GDM1 (cell line): ENCODE measurements at places on chromosomes 1 and 21.
A peak's percentile ranks its signal among the peaks of the same experiment; 100 is the strongest.

GRCh38 chr1:215344539-215344938 lies 222.6 kb upstream of the KCTD3 start:
- DNase-seq: no peak

DNA sequence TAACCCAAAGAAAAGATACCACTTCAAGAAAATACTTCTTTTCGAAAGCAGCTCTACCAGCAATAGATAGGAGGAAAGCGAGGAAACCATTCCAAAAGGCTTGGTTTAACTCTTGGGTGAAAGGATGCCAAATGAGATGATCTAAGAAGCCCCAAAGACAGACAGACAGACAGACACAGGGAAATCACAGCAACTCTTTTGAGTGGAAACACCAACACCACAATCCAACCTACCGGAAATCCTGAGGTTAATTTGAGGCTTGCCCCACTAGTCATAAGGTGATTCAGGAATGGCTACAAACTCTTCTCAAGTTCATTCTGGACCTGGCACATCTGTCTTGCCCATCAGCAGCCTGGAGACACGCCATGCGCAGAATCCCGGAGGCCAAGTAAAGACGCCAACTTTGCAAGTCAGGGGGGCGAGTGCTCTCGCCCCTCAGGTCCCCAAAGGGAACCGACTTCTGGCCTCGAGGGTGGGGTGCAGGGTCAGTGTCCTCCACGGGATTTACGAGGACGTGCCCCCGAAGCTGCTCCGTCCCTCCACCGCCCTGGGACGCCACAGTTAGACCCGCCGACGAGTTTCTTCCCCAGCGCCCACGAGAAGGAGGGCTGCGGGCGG lies 778 bp downstream of the EVI5 start:
- peak; percentile 3 for DNase-seq

DNA sequence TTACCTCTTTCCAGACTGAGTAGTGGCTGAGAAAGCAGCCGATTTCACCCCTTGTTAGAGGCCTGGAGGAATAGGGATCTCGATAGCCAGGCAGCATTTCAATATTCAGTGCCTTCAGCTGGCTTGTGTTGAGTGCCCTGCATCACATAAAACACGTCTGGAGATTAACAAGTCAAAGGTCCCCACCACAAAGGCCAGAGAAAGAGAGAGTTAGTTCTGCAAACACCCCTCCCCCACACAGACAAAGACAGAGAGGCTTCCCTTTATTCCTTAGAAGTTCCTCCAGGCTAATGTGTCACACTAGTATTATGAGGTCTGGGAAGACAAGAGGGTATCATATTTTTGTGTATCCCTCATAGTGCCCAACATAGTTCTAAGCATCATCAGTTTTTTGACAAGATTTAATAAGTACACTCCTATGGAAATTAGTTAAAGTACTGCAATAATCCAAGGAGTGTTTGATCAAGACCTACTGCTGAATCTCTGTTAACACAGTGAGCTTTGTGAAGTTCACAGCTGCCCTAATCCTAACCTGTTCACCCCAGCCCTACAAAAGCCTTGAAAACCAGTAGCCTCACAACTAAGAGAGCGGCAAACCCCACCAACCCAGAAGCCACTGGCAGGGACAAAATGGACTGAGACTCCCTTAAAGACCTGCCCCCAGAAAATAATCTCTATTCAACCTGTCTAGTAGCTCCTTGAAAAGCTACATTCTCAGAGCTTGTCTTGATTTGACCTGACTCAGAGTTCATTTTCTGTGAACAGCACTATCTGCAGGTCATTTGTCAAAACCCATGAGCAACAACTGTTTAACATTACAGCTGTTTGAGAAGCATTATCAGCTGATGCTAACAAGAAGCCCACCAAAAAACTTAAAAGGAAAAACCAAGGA lies 91.9 kb downstream of the COLGALT2 start:
- DNase-seq: no peak

DNA sequence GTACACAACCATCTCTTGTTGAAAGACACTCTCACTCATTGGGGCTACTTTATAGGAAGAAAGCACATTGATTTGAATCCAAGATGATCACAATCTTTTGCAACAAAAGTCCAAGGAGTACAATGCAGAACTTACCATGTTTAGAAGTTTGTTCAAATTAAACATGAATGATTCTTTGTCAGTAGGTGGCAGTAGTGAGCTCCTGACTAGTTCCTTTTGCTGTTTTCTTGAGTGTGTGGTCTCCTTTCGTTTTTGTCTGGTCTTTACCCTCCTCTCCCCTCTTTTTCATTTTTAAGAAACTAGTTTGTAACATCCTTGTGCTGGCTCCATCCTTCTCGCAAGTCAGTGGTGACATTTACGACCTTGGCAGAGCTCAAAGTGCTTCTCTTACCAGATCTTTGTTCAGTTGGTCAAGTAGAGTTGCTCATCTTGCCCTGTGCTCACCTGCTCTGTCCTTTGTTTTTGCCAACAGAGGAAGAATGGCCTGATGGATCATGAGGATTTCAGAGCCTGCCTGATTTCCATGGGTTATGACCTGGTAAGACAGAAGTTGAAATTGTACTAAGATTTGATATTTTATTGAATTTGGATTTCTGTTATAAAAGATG lies 35.7 kb upstream of the MTR start:
- no peak for DNase-seq

- DNase-seq: no peak
Observed at GRCh38 chr21:33283203-33283602, 17.0 kb downstream of the IL10RB start.

GRCh38 chr1:204493145-204493983 lies 1.2 kb downstream of the PIK3C2B start:
- DNase-seq: no peak

DNA sequence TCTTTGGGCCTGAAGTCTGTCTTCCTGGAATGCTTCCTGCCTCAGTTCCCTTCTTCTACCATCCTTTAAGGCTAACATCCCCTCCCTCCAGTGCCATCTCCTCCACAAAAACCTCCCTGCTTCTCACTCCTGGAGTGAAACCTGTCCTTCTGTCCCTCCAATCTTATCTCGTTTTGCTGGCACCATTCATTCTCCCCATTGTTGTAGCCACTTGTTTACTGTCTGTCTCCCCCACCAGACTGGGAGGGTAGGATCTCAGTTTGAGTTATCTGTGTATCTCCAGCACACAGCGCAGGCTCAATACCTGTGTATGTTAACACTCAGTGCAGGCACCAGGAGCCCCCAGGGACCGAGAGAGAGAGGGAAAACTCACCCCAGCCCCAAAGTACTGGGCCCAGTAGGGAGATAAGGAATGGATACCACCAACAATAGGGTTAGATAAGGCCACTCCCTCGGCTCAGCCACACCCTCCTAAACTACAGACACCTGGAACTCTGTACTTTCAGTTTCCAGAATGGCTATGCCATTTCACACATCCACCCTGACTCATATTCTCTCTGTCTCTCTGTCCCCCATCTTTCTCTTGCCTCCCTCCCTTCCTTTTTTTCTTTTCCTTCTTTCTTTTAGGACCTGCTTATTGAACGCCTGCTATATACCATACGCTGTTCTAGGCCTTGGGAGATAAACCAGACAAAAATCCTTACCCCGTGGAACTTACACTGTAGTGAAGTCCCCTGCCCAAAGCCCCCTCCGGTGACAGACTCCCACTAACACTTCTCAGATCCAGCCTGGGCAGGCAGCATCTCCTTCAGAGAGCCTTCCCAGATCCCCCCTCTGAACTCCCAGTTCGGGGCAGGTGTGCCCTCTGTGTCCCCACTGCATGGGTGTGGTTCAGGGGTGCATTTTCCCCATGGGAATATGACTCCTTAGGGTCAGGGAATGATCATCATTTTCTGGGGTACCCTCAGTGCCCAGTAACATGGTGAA lies 3.3 kb upstream of the SSBP3 start:
- DNase-seq: no peak

GRCh38 chr21:42199868-42200463 lies 19.0 kb upstream of the ABCG1 start:
- no peak for DNase-seq

GRCh38 chr1:223707256-223708000 lies 4.9 kb upstream of the CAPN2 start:
- DNase-seq: no peak

DNA sequence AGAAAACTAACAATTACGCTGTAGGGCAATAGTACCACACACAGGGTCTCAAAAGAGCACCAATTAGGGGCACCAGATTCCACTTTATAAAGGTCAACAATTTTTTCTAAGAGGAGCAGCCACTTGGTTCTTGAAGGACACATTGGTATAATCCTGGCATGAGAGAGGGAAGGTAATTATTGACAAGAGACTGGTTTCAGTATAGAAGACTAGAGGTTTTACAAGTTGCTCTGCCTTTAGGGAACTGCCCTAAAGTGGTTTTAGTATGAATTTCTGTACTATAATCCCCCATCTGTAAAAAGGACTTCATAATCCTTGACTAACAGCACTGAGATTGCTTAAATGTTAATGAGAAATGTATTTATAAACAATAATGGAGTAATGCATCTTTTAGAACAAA lies 648.5 kb upstream of the PTBP2 start:
- DNase-seq: no peak

DNA sequence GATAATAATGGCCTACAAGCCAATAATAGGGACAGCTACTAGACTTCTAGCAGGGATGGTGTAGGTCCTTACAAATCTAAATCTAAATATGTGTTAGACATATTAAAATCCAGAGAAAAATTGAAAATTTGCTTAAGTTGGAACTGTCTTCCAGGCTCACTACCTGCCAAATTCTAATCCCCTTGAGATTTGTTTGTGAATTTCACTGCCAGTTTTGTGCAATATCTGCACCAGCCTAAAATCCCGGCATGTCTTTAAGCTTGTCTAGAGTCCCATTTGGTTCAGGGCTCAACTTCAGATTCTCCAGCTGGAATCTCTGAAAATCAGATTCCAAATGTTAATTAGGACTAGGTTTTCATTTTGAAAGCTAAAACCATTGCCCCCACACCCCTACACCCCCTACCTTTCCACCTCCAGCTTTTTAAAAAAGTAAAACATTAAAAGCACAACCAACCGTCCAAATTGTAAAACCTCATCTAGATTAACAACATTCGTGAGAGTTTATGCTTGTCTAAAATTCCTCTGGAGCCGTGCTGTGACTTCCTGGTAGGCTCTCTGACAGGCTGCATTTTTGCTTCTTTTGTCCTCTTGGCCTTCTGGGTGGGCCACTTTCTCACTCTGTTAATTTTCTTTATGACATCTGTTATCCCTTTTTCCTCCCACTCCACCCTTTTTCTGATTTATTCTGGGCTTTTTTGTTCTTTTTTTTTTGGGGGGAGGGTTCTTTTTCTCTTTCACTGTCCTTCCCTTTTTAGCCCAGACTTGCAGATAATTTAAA lies 348.7 kb downstream of the PAPPA2 start:
- DNase-seq: no peak

DNA sequence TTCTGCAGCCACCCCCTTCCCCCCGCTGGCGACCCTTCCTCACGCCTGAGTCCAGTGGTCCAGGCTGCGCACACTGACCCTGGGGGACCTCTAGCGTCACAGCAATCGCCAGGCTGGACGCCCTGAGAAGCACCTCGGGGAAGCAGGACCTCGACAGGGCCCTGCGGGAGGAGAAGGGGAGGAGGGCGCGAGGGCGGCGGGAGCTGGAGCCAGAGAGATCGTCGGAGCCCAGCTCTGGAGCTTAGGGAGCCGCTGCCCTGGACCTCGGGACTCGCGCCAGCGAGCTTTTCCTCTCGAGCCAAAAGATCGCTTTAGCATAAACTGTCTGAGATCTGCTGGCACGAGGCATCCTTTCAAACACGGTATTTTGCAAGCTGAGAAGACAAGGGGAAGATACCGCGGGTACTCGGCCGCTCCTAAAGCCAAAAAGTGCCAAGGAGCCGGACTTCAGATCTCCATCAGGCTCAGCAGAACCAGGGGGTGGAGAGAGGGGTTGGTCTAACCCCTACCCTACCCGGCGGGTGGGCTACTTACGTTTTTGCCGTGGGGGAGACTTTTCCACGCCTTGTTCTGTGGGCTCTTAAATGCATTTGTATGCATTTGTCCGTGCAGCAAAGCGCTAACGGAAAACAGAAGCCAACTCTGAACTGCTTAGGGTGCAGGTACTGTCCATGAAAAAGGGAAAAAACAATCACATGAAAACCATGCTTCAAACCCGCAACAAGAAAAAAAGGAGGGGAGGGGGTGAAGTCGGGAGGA lies 586 bp downstream of the COL24A1 start:
- no peak for DNase-seq

- DNase-seq: no peak
Observed at GRCh38 chr21:30676737-30677136, 34.1 kb downstream of the KRTAP20-3 start.

GRCh38 chr1:7093297-7093696 lies 308.0 kb downstream of the CAMTA1 start:
- no peak for DNase-seq

DNA sequence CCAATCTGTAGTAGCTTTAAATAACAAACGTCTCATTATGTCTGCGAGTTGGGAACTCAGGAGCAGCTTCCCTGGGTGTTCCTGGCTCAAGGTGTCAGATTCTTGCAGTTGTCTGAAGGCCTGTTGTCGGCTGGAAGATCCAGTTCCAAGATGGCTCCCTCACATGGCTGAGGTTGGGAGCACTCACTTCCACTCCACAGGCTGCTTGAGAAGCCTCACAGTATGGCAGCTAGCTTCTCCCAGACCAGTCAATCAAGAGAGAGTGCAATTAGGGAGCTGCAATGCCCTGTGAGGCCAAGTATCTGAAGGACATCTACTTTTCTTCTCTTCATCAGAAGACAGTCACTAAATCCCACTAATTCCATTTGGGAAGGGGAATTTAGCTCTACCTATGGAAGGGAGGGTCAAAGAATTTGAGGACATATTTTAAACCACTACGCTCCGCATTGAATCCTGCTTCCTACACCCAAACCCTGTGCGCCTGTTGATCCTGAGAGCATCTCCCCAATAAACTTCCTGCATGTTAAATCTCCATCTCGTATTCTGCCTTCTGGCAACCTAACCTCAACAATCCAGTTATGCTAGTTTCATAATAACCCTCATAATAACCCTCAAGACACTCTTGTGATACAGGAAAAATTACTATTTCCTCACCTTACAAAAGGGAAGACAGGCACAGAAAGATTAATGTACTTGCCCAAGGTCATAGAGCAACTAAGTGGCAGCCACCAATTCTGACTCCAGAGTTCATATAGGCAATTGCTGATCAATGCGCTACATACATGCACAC lies 3.6 kb upstream of the VPS26C start:
- DNase-seq: no peak

- DNase-seq: no peak
Observed at GRCh38 chr1:232602622-232603021, 27.3 kb downstream of the SIPA1L2 start.

GRCh38 chr1:17027900-17028299 lies 16.2 kb upstream of the ATP13A2 start:
- DNase-seq: no peak

GRCh38 chr1:199054694-199055093 lies 415.9 kb downstream of the PTPRC start:
- no peak for DNase-seq

DNA sequence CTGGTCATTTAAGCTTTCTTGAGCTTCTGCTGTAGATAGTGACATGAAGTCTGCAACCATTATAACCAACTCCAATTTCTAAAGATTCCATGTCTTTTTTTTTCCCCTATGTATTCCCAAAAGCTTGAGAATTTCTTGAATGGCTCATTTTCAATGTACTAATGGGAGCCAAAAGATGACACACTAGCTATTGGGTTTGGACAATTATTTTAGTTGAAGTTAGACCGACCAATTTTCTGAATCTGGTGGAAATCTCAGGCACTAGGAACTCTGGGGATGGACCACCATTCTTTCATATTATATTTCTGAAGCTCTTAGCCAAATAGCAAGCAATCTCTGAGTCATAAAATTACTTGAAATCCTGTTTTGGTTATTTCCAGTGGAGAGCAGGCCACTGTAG lies 617.4 kb upstream of the ADAMTS5 start:
- DNase-seq: no peak
